ENCODE measurements at places on chromosomes 3 and 15. TPM values are rescaled to one million over a fixed set of nuclear protein-coding genes. Genes with fewer than 3 reads are reported as not detected.

ACAN gene
- 0.78 TPM for total RNA-seq

PLIN1 gene
- 0.20 TPM for total RNA-seq

IL20RB gene
- 10.7 TPM for total RNA-seq

SUCNR1 gene
- total RNA-seq: 0.12 TPM

PAQR5 gene
- 3.3 TPM for total RNA-seq

HCN4 gene
- not detected for total RNA-seq

SHC4 gene
- total RNA-seq: 1.9 TPM

Measured in RPMI7951 (cell line).